Body of pancreas (tissue), 4 donors: ENCODE measurements at places on chromosomes 12 and 14. TPM values are rescaled to one million over a fixed set of nuclear protein-coding genes. Genes with fewer than 3 reads are reported as not detected.

TXNDC16 gene
- total RNA-seq, result 4.0 TPM

CCDC196 gene
- total RNA-seq, result 3.4 TPM

CTDSP2 gene
- total RNA-seq, result 82.1 TPM

SIX4 gene
- 5.7 TPM for total RNA-seq

SDR9C7 gene
- total RNA-seq, result not detected

SLC35F4 gene
- total RNA-seq, result not detected

MIS18BP1 gene
- 8.0 TPM for total RNA-seq

CD69 gene
- 4.0 TPM for total RNA-seq

LALBA gene
- not detected for total RNA-seq

PTGDR gene
- total RNA-seq, result 0.26 TPM

XRCC3 gene
- total RNA-seq, result 5.6 TPM

GLIPR1L2 gene
- total RNA-seq, result 1.6 TPM

KRT85 gene
- total RNA-seq, result not detected

KRT79 gene
- total RNA-seq, result not detected

BEGAIN gene
- total RNA-seq, result 23.9 TPM

AMIGO2 gene
- total RNA-seq, result 2.6 TPM

KRT3 gene
- not detected for total RNA-seq
